NCI-H2171 treated with DMSO at 0.1 percent for 48 hours (cell line): ENCODE measurements at places on chromosomes 13 and 19.
A peak's percentile ranks its signal among the peaks of the same experiment; 100 is the strongest.

GRCh38 chr13:81610644-81611043, 1269.7 kb upstream of the SPRY2 start:
- no peak for DNase-seq

GRCh38 chr13:52931131-52931530, 82.7 kb upstream of the PCDH8 start:
- DNase-seq: no peak

DNA sequence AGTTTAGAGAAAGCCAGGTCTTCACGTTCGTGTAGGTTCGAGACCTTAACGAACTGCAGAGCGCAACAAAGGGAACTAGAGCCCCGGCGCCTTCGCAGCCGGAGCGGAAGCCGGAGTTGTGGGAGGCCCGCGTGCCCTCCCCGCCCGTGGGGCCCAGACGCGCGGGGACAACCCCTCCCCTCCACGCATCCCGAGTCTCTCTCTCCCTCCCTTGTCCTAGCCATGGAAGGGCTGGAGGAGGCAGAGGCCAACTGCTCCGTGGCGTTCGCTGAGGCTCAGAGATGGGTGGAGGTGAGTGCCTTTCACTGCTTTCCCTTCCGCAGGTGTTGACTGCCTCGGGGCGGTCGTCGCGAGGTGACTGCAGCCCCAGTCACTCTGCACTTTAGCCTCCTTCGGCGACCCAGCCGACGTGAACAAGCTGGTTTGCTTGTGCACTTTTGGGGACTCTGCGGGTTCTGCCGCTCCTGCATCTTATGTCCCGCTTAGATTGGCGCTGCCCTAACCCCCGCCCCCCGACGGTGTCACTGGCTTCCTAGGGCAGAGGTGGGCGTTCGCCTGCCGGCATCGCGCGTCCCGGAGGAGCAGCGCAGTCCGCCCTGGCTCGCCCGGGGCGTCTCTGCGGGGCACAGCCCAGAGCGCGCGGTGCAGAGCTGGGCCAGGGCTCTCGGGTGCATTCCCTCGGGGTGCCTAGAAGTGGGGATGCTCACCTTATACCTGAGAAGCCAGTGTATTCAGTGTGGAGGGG, 478 bp downstream of the LMO7 start:
- DNase-seq: peak; percentile 39

- no peak for DNase-seq
Measured at GRCh38 chr19:1648920-1649541, 3.4 kb downstream of the TCF3 start.

GRCh38 chr19:40702337-40703012, 12.0 kb upstream of the NUMBL start:
- DNase-seq: no peak

DNA sequence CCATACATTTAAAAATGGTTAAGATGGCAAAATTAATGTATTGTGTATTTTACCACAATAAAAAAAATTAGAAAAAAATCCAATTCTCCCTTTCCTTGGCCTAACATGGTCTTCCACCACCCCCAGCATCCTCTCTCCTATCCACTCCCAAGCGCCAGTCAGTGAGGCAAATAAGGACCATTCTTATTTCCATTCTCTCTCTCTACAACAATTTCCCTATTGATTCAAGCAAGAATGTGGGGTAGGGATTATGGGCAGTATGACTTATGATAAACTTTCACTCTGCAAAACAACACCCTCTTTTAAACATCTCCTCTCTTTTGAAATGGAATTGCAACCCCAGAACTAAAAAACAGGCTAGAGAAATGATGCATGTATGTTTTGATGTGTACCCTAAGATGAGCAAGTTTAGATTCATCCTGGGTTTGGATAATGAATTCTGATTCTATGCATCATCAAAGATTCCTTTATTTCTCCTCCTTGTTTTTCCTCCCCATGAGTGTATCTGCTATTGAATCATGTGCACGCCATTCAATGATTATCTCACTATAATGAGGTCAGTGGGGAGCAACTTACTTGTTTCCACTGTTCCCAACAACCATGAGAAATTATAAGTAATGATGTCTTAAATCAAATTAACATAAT, 3.5 kb downstream of the STARD13 start:
- DNase-seq: no peak

DNA sequence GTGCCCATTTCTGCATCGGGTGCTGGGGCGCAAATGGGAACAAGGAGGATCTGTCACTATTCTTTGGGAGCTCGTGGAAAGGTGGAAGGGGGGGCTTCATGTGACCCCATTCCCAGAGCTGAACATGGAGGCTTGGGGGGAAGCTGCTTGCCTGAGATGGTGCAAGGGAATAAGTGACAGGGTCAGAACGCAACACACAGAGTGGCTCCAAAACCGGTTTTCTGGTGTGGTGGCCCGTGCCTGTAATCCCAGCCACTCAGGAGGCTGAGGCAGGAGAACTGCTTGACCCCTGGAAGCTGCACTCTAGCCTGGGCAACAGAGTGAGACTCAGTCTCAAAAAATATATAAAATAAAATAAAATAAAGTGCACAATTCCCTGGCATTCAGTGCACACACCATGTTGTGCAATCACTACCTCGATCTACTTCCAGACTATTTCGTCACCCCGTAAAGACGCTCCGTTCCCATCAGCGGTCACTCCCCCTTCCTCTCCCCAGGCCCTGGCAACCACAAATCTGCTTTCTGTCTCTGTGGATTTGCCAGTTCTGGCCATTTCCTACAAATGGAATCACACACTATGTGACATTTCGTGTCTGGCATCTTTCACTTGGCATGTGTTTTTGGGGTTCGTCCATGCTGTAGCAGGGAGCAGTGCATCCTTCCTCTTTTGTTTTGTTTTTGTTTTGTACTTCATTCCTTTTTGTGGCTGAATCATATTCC, 18.2 kb upstream of the COMP start:
- no peak for DNase-seq

DNA sequence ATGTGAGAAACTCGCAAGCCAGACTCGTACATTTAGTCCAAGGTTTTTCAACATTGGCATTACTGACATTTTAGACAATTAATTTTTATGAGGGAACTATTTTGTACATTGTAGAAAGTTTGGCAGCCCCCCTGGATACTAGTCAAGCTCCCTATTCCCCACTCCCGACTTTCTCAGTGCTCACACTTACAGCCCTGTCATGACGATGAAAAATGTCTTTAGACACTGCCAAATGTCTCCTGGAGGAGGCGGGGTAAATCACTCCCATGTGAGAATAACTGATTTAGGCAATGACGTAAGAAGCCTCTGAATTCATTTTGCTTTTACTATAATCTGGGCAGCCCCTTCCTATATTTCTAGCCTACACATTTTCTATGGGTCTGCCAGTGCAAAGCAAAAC, 535.8 kb upstream of the KLHL1 start:
- DNase-seq: no peak

GRCh38 chr13:46134494-46134893, 29.7 kb upstream of the CPB2 start:
- DNase-seq: no peak

DNA sequence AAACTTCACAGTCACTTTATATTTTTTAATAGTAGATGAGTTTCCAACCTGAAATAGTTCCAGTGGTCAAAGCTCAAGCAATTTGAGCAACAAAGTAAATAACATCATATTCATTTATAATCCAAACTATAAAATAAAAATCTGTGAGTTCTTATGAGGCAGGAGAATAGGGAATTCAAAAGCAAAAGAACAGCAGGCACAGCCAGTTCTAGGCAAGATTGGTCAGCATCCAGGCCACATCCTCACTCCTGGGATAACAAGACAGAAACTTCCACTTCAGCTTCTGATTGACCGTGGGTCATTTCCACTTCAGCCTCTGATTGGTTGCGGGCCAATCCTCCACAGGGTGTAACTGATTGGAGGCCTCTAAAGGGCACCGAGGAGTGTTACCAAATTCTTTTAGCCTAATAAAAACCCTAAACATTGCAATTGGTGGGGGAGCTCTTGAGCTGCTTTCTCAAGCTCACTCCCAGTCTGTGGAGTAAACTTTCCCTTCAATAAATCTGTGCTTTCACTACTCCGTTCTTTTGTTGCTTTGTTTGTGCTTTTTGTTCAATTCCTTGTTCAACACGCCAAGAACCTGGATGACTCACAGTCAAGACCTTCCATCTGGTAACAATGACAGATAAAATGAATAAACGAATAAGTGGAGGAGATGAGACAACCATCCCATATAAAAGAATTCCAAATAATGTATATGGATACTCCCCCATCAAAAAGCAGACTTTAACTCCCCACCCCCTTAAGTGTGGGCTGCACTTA, 42.6 kb upstream of the AMER2 start:
- DNase-seq: no peak

DNA sequence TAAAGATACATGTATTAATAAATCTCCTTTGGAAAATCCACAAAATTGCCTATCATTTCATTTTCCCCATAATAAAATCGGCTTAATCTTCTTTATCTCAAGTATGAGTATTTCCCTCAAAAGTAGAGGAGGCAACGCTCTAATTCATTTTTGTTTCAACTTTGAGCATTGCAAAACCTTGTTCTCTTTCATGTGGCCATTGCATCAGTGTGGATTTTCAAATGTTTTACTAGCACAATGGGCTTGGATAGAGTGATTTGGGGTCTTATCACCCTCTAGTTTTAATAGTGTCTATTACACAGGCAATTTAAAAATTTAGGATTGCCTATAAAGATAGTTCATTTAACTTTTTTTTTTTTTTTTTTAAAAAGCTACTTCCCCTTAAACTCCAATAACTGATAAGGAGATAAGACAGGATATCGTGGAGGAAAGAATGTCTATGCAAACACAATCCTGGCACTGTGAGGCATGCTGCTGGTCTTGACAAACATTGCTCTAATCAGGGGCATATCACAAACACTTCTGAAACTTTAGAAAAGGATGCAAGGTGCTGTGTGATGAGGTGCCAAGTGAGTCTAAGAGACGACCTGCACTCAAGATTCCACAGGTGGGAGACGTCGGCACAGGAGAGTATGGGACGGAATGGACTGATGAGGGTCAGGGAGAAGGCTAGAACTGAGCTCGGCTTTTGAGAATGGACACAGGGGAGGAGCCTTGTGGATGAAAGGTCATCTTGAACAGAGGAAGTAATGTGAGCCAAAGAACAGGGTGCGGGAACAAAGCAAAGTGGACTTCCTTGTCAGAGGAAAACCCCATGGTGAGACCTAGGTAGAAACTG, 199.7 kb downstream of the IRS2 start:
- no peak for DNase-seq

DNA sequence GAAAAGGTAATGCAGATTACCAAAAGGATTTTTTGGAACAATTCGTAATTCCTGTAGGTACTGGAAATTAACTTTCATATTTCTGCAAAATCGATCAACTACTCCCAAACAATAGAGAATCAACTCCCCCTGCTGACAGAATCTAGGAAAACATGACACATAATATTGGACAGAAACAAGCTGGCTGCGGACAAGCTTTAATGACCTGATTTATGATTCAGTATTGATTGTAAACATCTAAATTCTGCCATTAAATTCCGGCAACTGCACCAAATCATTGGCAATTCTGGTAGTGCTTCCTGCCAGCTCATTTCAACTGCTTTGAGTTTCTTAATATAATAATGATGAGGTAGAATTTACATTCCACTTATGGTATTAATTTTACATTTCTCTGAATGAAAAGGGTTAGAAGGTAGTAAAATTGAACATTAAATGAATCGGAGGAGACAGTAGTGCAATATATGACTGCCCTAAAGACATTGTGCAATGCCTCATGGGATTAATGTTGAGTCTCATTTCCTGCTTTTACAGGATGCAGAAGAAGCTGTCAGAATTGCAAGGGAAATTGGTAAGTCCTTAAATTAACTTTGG, 146.5 kb downstream of the PCCA start:
- peak; percentile 70 for DNase-seq

DNA sequence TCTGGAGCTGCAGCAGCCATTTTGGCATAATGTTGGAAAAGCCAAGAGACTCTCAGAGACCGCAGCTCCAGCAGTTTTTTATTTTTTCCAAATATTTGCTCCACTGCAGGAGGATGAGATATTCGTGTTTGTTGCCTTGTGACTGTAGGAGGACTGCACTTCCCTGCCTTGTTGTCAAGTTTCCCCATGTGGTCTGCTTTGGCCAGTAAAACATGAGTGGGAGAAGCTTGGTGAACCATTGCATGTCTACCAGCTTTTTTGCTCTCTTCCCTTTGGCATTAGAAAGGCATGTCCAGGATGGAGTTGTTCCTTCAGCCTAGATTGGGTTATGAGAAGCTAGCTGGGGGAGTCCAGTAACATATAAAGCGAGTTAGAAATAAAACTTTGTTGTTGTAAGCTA, 47.7 kb upstream of the ALOX5AP start:
- DNase-seq: no peak

- DNase-seq: no peak
Measured at GRCh38 chr19:11096210-11096841, 7.1 kb downstream of the LDLR start.

DNA sequence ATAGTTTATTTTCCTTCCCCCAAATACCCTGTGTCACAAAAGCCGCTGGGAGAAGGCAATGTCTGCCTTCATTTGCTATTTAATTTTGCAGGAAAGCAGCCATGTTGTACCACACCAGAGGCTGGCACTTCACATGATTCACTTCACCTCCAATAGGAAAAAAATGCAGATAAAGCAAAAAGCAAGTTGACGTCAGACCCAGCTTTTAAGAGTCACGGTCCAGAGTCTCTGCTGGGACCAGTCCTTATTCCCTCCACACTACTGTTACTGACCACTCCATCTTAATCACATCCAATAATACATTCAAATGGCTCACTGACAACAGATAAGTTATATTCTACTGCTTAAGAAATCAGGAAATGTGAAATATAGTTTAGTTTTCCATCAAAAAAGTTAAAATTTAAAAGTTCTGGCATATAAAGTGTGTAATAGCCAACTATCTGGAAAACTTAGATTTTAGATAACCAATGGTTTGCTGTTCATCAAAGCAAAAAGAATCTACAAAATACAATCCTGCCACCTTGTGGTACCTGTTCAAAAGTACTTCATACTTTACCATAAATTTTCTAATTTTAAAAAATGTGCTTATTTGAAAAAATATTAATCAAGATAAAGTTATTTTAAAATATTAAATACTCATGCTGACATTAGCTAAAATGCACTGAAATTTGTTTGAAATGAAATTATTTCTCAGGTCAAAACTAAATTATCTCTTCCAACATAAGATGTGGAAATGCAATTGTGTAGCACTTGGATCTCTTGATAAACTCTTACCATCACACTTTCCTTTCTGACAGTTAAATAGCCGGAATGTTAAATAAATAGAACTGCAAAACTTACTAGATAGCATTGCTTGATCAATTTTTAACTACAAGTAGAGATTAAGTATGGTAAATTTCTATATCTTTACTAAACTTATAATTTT, 97.3 kb downstream of the SERP2 start:
- peak; percentile 18 for DNase-seq

GRCh38 chr19:44740351-44740824, 8.1 kb upstream of the BCL3 start:
- DNase-seq: no peak

DNA sequence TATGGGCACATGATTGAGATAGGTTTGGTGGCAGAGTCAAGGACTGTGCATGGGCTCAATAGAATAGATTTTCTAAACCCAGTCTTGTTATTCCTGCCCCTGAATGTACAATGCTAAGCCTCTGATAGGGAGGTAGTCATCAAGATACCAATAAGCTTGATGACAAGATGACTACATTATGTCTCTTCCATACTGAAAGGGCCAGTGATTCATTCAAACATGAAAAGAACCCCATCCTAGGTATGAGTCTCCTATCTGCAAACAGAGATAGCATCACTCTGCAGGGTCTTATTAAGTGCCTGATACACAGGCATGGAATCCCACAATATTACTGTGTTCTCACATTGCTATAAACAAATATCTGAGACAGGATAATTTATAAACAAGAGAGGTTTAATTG, 40.3 kb upstream of the UFM1 start:
- no peak for DNase-seq
